ENCODE measurements at places on chromosomes 1 and 21. TPM values are rescaled to one million over a fixed set of nuclear protein-coding genes. Genes with fewer than 3 reads are reported as not detected.

DNA sequence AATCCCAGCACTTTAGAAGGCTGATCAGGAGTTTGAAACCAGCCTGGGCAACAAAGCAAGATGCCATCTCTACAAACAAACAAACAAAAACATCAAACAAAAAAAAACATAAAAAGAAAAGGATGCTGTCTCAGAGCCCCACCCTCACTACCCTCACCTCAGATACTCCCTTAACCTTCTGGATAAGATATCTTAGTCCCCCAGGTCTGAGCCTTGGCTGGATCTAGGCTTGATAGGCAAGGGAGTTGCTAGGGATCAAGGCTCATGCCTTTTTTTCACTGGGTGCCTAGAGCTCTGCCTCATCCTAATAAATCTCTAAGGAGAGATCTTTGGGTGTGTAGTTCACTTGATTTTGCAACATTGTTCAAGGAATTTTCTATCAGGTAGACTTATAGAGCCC is 7.4 kb downstream of the HDAC1 start:
- no peak for DNase-seq
- no peaks in the 10 kb centered on the region for H3K27me3 ChIP-seq
- no peak overlapping the region for H3K4me3 ChIP-seq
- H3K27ac ChIP-seq, result no peak overlapping the region
- no peaks in the 10 kb centered on the region for H3K4me1 ChIP-seq
- no peaks in the 10 kb centered on the region for H3K36me3 ChIP-seq

DNA sequence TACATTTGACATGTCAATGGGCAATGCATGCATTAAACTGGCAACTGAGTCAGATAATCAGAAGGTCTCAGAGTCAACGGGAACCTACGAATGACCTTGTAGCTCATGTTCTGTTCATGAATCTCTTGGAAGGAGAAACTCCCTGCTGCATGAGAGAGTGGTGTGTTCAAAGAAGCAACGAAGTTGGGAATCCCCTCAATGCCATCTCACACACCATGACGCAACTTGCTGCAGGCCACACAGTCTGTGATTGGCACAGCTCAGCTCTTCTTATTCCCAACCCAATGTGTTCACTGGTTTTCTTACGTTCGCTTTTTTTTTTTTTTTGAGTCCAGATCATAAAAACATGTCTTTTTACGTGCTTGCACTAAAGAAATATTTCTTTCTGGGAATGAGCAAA is 53.5 kb upstream of the PRDM2 start:
- no peaks in the 10 kb centered on the region for H3K4me1 ChIP-seq
- no peak overlapping the region for H3K4me3 ChIP-seq
- no peaks in the 10 kb centered on the region for H3K36me3 ChIP-seq
- DNase-seq, result no peak

DNA sequence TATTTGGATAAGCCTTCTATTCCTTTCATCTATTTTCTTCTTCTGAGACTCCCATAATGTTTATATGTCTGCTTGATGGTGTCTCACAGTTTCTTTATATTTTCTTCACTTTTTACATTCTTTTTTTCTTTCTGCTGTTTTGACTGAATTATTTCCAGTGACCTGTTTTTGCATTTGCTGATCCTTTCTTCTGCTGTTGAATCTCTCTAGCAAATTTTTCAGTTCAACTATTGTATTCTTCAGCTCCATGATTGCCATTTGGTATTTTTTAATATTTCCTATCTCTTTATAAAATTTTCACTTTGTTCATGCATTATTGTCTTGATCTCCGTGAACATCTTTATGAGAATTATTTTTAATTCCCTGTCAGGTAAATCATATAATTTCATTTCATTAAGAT is 122.3 kb upstream of the ST6GALNAC5 start:
- H3K27me3 ChIP-seq, result no peaks in the 10 kb centered on the region
- H3K27ac ChIP-seq, result no peak overlapping the region
- no peaks in the 10 kb centered on the region for H3K36me3 ChIP-seq
- no peak overlapping the region for H3K4me3 ChIP-seq

DNA sequence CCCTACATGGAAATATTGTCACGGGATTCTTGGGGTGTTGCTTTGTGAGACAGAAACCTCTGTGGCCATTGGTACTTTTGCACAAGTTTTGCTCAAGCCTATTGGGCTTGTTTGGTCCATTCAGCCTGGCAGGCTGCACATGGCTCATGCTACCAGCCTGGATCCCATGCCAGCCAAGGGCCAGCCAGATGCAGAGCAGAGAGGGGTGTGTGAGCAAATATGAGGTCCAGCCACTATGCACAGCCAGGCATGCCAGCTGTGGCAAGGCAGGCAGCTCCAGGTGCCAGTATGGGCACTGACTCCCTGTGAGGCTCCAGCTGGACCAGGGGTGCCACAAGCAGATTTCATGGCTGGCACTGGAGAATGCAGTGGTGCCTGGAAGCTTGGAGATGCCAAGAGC is 6.7 kb upstream of the CHD1L start:
- no peak for DNase-seq
- H3K27ac ChIP-seq, result no peak overlapping the region
- H3K36me3 ChIP-seq, result peaks cover 2% of the 10 kb centered on the region

DNA sequence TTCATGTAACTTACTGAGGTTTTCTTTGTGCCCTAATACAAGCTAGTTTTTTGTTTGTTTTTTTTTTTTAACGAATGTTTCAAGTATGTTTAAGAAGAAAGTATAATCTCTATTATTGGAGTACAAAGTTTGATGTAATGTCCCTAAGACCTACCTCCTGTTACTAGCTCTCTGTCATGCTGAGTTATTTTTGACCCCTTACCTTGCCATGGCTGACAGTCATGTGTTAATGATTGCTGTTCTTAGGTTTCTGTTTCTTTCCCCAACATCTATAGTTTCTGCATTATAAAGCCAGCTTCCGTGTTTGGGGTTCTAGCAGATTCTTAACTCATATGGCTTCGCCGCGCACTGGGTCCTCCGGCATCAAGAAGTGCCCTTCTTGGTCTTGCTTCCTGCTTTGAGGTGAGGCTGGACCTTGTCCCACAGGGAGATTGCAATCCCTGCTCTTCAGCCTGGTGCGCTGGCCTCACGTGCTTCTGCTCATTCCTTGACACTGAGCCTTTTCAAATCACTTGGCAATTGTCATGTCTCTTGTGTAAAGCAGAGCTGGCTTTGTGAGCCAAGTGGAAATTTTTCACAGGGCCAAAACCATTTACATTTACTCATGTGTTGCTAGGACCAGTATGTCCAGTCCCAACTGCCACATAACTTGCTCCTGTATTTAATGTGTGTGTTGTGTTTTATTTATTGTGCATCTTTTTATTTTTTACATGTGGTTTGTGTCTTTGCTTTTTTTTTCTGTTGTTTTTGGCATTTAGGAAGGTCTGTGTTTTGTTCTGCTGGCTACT is 135.0 kb upstream of the COL6A1 start:
- peaks cover 2% of the 10 kb centered on the region for H3K27me3 ChIP-seq
- 0 out of 2 replicates have a peak, but pooled peaks cover 3% of the 10 kb centered on the region for H3K4me1 ChIP-seq
- H3K27ac ChIP-seq, result no peak overlapping the region
- no peaks in the 10 kb centered on the region for H3K36me3 ChIP-seq
- H3K4me3 ChIP-seq, result no peak overlapping the region

Gene RPL22
- total RNA-seq, result 418 TPM

Gene SLC9C2
- not detected for total RNA-seq

Gene TAF13
- 25.1 TPM for total RNA-seq

Gene UBE2U
- not detected for total RNA-seq

Gene GCSAML
- total RNA-seq, result not detected

Gene IL12RB2
- total RNA-seq, result 0.56 TPM
